Activated naive CD4-positive, alpha-beta T cell treated with anti-CD3 and anti-CD28 coated beads for 36 hours (primary cell): ENCODE measurements at places on chromosomes 6 and 20. TPM values are rescaled to one million over a fixed set of nuclear protein-coding genes. Genes with fewer than 3 reads are reported as not detected.

The RNF39 gene
- not detected for total RNA-seq

The OR12D3 gene
- total RNA-seq: not detected

The ZSCAN31 gene
- 0.89 TPM for total RNA-seq

The SLC22A2 gene
- total RNA-seq: not detected

The NR2E1 gene
- not detected for total RNA-seq

The MCCD1 gene
- not detected for total RNA-seq

The MEI4 gene
- not detected for total RNA-seq

The SCUBE3 gene
- not detected for total RNA-seq

The GRM4 gene
- not detected for total RNA-seq

The CDKN1A gene
- 90.1 TPM for total RNA-seq

The LY6G6D gene
- total RNA-seq: not detected

The ARFGEF3 gene
- 0.72 TPM for total RNA-seq

The CD40 gene
- total RNA-seq: 6.1 TPM

The AIF1 gene
- total RNA-seq: 120 TPM

The MYH7B gene
- total RNA-seq: 0.20 TPM

The MED23 gene
- 27.4 TPM for total RNA-seq

The GABRR1 gene
- not detected for total RNA-seq

The ARMH2 gene
- not detected for total RNA-seq

The GCNT2 gene
- total RNA-seq: 1.6 TPM

The CRISP3 gene
- total RNA-seq: not detected

The MAPK13 gene
- 51.4 TPM for total RNA-seq

The ISM1 gene
- 0.29 TPM for total RNA-seq

The CST5 gene
- not detected for total RNA-seq

The BAK1 gene
- total RNA-seq: 41.1 TPM

The TRIM15 gene
- 0.79 TPM for total RNA-seq

The RNF182 gene
- total RNA-seq: not detected

The LCA5 gene
- total RNA-seq: 0.29 TPM

The BEND6 gene
- not detected for total RNA-seq

The CLIC5 gene
- total RNA-seq: 0.52 TPM

The KCNG1 gene
- total RNA-seq: 0.29 TPM

The SLC13A3 gene
- total RNA-seq: not detected

The LPA gene
- total RNA-seq: not detected

The LAMA2 gene
- 2.2 TPM for total RNA-seq

The DTD1 gene
- 46.4 TPM for total RNA-seq

The CGAS gene
- total RNA-seq: 17.4 TPM

The GNL1 gene
- total RNA-seq: 82.1 TPM

The KHDC1 gene
- total RNA-seq: 1.6 TPM

The ZC2HC1B gene
- total RNA-seq: not detected

The PFDN6 gene
- total RNA-seq: 67.9 TPM

The HTR1B gene
- not detected for total RNA-seq

The CRISP2 gene
- total RNA-seq: not detected

The LAMA4 gene
- total RNA-seq: not detected

The SRSF12 gene
- 0.15 TPM for total RNA-seq

The DEF6 gene
- 89.9 TPM for total RNA-seq

The DUSP15 gene
- not detected for total RNA-seq

The SEMG1 gene
- total RNA-seq: not detected

The PRR18 gene
- not detected for total RNA-seq

The OR2H2 gene
- total RNA-seq: not detected

The IPCEF1 gene
- 24.4 TPM for total RNA-seq

The TMEM170B gene
- total RNA-seq: 0.57 TPM
